ENCODE measurements at places on chromosomes 4 and X.
A peak's percentile ranks its signal among the peaks of the same experiment; 100 is the strongest.

DNA sequence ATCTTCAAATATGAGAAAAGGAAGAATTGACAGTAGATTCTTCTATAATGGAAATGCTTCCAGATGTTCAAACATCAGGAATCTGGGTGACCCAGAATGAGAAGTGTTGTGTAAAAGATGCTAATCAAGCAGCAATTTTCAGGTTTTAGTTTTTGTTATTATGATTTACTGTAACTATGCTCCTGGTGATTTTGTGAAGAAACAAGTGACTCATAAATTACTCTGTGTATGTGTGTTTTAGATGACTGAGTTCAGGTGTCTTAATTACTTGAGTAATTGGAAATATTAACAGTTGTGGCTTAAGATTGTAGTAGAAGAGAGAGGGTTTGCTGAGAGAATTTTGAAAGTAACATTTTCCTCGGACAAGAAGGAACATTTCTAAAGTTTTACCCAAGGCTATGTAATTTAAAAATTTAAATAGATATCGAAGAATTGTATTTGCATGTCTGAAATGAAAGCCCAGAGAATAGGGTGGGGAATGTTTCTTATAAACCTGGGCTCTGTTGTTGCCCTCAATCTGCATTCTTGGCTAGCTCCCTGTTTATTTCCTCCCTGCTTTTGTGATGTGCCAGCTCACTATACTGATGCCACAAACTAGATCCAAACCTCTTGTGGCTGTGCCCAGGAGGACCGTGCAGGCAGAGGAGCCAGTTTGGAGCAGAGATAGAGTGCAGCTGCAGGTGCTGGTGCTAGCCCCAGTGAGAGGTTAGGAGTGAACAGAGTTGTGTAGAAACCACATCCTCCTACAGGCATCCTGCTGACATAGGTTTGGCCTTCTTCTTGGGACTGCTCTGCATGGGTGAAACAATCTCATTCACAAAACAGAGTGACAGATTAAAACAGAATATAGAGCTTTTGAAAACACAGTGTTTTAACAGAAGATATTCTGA lies 25.4 kb upstream of the TNIP3 start:
- DNase-seq: no peak

DNA sequence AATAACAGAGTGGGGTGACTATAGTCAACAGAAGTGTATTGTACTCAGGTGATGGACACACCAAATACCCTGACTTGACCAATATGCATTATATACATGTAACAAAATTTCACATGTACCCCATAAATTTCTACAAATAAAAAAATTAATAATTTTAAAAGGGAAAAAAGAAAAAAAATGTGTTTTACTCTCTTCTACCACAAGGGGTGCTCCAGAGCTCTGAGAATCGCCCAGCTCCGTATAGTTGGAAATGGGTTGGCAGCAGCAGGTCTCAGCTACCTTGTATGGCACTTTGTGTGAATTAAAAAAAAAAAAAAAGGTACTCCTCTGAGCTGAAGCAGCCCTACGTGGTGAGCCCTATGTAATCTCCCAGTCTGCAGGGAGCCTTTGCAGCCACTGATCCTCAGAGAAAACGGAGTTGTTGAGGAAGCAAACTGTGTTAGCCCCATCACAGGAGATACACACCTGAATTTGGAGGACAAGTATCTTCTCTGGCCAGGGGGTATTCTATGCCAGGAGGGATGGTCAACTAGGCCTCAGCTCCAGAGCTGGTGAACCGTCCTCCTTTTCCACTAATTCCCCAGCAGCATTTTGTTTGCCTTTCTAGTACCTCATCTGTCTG lies 17.2 kb upstream of the POLA1 start:
- no peak for DNase-seq

DNA sequence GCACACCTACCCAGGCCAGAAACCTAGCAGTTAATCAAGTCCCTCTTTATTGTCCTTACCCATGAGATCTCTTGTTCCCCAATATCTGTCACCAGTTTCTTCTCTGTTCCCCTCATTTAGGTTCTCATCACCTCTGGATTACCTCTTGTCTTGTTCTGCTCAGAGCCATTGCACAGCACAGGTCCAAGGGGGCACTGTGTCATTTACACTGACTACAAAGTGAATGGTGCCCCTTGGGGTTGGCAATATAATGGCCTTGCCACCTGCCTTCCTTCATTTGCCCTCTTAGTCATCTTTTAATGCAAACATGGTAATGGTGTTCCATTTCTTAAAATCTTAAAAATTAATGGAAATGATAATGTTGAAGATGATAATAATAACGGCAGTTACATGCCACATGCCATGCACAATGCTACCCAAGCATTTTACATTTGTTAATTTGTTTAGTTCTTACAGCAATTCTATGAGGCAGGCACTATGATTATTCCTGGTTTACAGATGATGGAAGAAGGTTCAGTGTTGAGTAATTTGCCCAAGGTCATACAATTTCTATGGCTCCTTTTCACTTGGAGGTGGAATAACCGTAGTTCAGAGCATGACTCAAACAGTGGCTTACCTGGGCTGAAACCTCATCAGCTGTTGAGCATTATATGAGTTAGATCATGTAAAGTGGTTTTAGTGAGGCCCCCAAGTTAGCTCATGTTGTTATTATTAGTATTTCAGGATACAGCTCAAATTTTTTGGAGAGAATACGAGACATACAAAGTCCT lies 117.9 kb downstream of the RASL11B start:
- DNase-seq: no peak

GRCh38 chr4:113469926-113470325 lies 291.6 kb downstream of the CAMK2D start:
- peak; percentile 14 for DNase-seq

- no peak for DNase-seq
These were observed 405.9 kb downstream of the ADGRL3 start for GRCh38 chr4:61605984-61606383.

- no peak for DNase-seq
These were observed 364.6 kb downstream of the ZIC3 start for GRCh38 chrX:137930533-137930932.

GRCh38 chr4:109803924-109804571 lies 2.2 kb upstream of the CFI start:
- no peak for DNase-seq

DNA sequence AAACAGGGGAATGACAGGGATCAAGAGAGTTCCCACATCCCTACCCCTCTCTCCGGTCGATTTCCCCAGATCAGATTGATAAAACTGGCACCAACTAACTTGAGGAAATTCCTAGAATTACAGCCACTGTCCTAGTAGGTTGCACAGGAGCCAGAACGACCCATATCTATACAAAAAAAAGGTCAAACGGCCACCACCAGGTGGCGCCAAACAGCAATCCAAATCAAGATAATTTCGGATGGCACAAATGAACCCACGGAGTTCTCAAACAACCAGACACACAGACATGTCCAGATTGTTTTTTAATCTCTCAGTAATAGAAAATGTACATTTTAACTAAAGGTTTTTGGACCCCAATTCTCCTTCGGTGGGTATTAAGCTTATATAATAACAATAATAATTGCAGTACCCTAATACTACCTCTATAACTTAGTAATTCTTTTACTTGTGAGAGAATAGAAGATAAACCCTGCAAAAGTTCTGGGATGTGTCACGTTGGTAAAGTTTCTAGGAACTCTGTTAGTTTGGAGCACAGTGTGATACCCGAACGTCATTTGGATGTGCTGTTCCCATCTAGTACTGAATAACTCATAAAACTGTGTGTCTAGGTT lies 212.6 kb downstream of the SPOCK3 start:
- no peak for DNase-seq

DNA sequence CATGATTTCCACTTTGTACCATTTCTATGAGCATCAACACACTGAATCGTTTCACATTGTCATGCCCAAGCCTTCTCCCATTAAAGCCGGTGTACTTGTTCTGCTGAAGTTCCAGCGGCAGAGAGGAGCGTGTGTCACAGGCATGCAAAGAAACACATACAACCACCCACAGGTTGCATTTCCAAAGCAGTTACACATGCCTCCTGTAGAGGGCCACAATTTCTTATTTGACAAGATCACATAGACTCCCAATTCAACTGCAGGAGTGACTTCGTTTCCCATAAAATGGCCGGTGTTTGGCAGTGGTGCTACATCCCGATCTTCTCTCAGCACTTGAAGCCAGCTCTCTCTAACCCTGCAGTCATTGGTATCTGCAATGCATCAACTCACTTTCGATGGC lies 992.6 kb downstream of the NLGN4X start:
- no peak for DNase-seq

DNA sequence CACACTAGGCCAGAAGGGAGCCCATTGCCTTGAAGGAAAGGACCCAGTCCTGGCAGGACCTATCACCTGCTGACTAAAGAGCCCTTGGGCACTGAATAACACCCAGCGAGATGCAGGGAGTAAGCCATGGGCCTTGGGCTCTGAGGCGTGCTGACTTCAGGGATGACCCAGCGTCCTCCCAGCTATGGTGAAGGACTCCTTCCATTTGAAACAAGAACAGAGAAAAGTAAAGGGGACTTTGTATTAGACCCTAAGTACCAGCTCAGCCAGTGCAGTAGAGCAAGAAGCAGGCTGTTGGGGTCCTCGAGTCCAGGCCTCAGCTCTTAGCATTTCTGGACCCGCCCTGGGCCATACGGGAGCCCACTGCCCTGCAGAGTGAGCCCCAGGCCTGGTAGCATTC lies 5.1 kb downstream of the ETDA start:
- no peak for DNase-seq

DNA sequence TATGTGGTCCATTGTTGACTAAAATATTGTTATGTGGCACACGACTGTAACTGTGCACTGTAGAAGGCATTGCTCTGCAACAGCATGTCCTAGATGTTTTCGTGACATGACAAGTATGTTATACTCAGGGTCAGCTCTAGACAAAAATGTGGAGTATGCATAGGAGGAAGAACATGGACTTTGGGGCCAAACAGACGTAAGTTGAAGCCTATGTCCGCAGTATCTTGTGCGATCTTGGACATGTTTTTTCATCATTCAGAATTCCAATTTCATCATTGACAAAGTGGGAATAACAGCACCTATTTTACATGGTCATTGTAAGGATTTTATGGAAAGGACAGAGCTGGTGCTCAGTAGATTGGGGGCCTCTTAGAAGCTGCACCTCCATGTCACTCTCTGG lies 27.7 kb upstream of the PROM1 start:
- peak; percentile 47 for DNase-seq

GRCh38 chrX:93420525-93421082 lies 252.8 kb downstream of the NAP1L3 start:
- no peak for DNase-seq

DNA sequence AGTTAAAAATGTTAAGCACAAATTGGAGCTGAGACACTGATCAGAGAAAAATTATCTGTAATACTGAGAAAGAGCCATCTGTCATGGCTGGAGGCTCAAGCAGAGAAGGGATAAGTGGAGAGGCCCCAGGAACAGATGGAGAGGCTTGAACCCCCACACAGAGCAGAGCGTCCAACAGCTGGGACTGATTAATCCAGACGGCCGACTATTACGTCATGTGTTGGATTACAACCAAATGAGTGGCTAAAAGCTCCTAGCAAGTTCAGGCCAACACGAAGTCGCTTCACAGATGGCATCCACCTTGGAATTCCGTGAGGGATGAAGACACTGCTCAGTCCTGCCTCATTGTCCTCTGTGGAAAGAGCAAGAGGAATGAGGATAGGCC lies 57.7 kb upstream of the ATXN3L start:
- no peak for DNase-seq

- DNase-seq: no peak
These were observed 7.0 kb upstream of the WDR44 start for GRCh38 chrX:118338930-118339329.

DNA sequence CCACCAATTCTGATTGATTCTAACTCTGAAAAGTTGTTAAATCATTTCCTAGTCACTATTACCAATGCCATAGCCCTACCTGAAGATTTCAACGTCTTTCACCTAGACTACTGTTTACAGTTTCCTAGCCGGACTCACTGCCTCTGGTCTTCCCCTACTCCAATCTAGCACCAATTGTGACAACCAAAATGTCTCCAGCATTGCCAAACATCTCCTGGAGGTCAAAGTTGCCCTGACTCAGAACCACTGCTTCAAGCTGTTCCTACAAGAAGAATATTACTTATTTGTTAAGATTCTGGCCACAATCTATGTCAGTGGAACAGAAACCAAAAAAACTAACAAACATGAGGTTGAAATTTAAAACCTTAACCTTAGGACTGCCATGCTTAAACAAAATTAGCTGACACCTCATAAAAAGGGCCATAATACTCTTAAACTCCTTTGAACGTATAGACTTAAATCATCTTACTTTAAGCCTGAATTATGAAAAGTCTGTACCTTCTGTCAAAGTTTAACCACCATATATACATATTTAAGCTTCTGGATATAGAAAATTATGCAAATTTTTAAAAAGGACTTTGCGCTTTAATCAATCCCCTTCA lies 2.1 kb downstream of the PDS5A start:
- no peak for DNase-seq

Measured in HuH-7.5 (cell line).